ENCODE measurements at places on chromosomes 3 and 15. TPM values are rescaled to one million over a fixed set of nuclear protein-coding genes. Genes with fewer than 3 reads are reported as not detected.

DNA sequence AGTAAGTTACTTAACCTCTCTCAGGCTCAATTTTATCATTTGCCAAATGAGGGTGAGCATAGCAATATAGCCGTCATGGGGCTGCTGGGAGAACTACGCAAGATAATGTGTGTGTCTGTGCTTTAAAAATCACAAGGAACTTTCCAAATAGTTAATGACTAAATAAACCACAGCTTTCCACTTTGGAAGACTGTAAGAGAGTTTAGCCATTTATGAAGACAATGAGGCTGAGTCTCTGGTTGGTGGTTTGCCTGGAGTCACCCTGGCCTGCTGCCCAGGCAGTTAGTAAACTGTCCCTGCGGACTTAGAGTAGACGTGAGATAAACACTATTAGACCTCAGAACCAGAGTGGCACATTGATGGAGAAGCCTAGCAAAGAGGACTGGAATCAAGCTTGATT is 357.7 kb downstream of the CLSTN2 start:
- no peak overlapping the region for H3K27ac ChIP-seq
- no peaks in the 10 kb centered on the region for H3K36me3 ChIP-seq
- H3K4me3 ChIP-seq: no peak overlapping the region
- no peaks in the 10 kb centered on the region for H3K4me1 ChIP-seq
- no peak for DNase-seq

DNA sequence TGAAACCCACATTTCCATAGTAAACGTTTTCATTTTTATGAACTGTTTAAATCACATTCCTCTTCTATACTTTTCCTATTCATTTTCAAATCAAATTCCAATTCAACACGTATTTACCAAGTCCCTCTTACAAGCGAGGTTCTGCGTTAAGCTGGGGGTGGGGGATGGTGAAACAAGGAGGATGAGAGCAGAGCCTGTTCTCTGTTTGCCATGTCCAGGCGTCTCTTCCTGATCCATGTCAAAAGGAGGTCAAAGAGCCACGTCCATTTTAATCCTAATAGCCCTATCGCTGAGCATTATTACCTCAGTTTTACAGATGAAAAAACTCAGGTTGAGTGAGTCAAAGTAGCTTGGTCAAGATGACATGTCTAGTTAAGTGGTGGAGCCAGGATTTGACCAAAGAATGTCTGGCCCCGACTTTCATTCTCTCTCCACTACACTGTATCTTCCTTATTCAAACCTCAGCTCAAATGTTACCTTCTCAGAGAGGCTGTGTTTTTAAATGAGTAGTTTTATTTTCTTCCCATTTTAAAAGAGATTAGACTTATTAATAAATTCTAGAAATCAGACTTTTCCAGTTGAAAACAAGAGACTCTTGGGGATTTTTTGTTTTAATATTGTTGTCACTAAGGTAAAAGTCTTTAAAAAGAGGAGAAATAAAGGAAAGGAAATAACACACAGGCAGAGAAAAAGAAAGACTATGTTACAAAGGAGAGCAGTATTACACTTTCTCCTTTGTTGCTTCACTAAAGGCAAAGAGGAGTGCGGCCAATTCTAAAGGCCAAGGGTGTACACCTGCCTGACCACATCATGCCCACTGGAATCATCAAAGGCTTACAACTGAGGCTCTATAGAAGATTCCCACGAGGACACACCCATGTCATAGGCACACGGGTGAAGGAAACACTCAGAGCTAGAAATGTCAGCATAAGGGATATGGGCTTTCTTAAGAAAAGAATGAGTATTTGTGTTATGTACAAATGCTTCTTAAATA is 42.4 kb downstream of the MYO5A start:
- H3K27me3 ChIP-seq: no peaks in the 10 kb centered on the region
- no peaks in the 10 kb centered on the region for H3K4me1 ChIP-seq
- no peak for DNase-seq
- H3K4me3 ChIP-seq: no peak overlapping the region
- no peaks in the 10 kb centered on the region for H3K36me3 ChIP-seq
- no peak overlapping the region for H3K27ac ChIP-seq

GRCh38 chr3:158569794-158570193 is 1.2 kb upstream of the MLF1 start:
- no peak overlapping the region for H3K4me3 ChIP-seq
- DNase-seq: no peak
- H3K36me3 ChIP-seq: no peaks in the 10 kb centered on the region

ACAD9 gene
- polyA plus RNA-seq: 20.1 TPM

GRCh38 chr15:54580643-54581042 is 602.4 kb downstream of the UNC13C start:
- DNase-seq: no peak
- H3K27ac ChIP-seq: no peak overlapping the region
- H3K27me3 ChIP-seq: no peaks in the 10 kb centered on the region
- no peaks in the 10 kb centered on the region for H3K36me3 ChIP-seq

GRCh38 chr15:56916825-56917477 is 1.5 kb upstream of the TCF12 start:
- DNase-seq: no peak
- H3K4me3 ChIP-seq: peak overlapping the region; percentile 78
- no peaks in the 10 kb centered on the region for H3K27me3 ChIP-seq
- no peaks in the 10 kb centered on the region for H3K36me3 ChIP-seq

- H3K4me3 ChIP-seq: no peak overlapping the region
- H3K27me3 ChIP-seq: no peaks in the 10 kb centered on the region
- no peak overlapping the region for H3K27ac ChIP-seq
Observed at GRCh38 chr3:129358177-129358771, 70.2 kb downstream of the EFCAB12 start.

DNA sequence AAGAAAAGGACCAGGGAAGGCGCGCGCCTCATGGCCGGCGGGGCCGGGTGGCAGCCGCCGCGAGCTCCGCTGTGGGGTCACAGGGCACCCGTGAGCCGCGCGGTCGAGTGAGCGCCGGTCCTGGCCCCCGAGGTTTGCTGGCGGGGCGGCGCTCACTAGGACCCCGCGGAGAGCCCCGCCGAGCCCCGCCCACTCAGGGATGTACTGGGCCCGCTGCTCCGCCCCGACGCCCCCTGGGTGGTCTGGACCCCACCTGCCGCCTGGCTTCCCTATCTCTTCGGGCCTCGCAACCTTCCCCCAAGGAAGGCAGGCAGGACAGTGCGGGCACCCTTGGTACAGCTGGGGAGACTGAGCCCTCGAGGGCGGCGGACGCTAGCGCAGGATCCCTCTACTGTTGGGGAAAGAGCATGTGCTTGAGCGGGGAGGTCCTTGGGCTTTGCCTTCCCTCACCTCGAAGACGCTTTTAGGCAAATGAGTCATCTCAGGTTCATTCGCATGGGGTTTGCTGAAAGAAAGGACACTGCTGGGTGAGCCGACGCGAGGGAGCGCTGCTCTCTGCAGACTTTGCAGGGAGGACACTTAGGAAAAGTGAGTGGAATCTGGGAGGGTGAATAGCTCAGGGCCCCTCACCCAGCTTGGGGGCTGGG is at the start of gene CHRNB4:
TSS of gene CHRNB4 (minus strand) at position 109 of the 647 bp plus-strand sequence. CDS start at position 32, 77 bp downstream.
- H3K27me3 ChIP-seq: no peaks in the 10 kb centered on the region
- H3K4me1 ChIP-seq: no peaks in the 10 kb centered on the region
- peak; percentile 7 for DNase-seq
- H3K27ac ChIP-seq: no peak within 1 kb of the TSS
- H3K4me3 ChIP-seq: peak within 1 kb of the TSS; percentile 43

GRCh38 chr15:100890051-100890720 is 10.6 kb downstream of the ALDH1A3 start:
- H3K27me3 ChIP-seq: peaks cover 32% of the 10 kb centered on the region
- H3K27ac ChIP-seq: no peak overlapping the region
- no peak for DNase-seq

DNA sequence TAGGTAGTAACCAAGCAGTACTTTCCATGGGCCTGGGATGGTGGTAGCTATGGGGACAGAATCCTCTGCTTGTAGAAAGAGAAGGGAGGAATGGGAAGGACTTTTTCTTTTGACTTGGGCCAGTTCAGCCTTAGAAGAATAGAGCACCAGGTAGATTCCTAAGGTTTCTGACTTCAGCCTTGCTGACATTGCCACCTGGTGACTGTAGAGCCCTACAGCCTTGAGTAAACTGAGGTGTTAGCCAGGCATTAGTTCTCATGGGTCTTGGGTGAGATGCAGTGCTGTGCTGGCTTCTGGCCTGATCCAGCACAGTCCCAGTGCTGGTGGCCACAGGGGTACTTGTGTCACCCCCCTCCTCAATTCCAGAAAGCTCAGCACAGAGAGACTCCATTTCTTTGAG is 171.1 kb downstream of the ZBBX start:
- H3K36me3 ChIP-seq: no peaks in the 10 kb centered on the region
- H3K27ac ChIP-seq: no peak overlapping the region
- H3K27me3 ChIP-seq: no peaks in the 10 kb centered on the region
- no peak overlapping the region for H3K4me3 ChIP-seq
- peak; percentile 2 for DNase-seq

DNA sequence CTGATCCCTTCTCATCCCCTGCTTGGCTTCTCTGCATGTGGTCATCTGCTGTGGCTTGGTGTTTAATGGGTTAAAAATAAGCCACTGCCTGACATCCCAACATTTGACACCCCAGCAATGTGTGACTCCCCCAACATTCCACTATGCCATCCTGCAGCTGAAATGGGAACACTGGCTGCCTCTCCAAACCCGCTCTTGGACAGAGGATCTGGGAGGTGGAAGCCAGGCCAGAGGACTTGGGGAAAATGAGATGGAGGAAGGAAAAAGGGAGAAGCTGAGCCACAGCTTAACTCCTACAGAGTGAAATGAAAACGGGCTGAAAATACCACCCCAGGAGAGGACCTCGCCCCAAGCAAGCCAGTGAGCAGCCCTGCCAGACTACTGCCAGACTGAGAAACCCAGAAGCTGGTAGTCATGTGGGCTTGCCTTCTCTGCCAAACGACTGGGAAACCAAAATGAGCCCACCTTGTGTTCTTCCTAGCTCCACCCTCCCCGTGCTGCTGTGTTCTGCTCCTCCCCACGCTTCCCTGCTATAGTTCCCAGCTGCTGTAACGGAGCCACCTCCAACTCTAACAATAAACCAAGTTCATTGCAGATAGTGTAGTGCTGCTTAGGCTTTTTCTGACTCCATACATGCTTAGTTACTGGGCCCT is 13.7 kb downstream of the MAP1A start:
- H3K36me3 ChIP-seq: no peaks in the 10 kb centered on the region
- no peaks in the 10 kb centered on the region for H3K27me3 ChIP-seq
- peak; percentile 20 for DNase-seq
- no peak overlapping the region for H3K27ac ChIP-seq
- H3K4me1 ChIP-seq: no peaks in the 10 kb centered on the region

GRCh38 chr3:170811515-170811914 is 58.5 kb downstream of the RPL22L1 start:
- no peaks in the 10 kb centered on the region for H3K36me3 ChIP-seq
- peaks cover 4% of the 10 kb centered on the region for H3K4me1 ChIP-seq
- H3K27me3 ChIP-seq: no peaks in the 10 kb centered on the region
- no peak overlapping the region for H3K27ac ChIP-seq
- no peak overlapping the region for H3K4me3 ChIP-seq

DNA sequence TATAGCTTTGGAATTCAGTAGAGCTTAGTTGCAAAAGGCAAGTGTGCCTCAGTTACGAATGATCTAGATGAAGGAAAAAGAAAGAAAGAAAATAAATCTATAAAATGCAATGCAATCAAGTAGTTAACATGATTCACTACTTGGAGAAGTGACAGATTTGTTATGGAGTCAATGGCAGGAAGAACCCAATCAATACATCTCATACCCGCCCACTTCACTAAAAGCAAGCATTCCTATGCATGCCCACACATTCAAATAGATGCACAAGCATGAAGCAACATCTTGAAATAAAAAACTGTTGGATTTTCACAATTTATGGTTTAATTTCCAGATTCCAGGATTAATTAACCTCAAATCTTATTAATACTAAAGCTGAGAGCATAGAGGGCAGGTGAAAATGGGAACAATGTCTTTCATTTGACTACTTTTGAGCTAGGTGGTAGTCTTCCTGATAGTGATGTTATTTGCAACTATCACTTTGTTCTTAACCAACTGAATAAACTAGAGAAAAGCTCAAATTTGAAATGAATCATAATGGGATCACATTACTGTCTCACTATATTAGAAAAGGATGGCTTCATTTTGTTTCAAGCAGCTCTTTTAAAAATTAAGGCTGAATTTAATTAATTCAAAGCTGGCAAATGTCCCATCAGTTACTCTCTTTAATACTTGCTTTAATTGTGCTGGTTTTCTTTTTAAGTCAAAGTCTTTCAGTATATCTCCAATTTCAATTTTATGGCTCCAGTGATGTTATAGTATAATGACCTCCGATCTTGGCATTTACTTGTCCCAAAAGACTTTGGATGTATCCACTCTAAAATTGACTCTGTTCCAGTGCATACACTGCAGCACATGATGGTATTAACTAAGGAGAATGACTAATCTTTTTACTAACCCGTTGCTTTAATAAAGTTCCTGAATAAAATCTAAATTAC is 46.7 kb upstream of the CCDC50 start:
- no peak overlapping the region for H3K27ac ChIP-seq
- no peaks in the 10 kb centered on the region for H3K27me3 ChIP-seq
- DNase-seq: no peak
- no peak overlapping the region for H3K4me3 ChIP-seq
- no peaks in the 10 kb centered on the region for H3K4me1 ChIP-seq

DNA sequence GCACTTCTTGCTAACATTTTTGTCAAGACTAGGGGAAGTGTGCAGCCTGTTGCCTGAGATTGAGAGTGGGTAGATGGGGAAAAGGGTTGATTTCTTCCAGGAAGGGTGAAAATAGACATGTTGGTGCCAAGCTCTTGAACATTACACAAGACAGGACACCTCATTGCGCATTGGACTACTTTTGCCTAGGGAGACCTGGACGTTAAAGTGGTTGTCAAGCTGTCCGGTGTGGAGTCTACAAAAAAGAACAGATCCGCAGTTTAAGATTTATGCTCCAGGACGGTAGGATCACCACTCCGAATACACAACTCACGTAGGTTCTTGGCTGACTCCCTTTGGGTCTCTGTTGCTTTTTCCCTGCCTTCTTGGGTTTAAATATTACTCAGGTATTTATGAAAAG is 56.3 kb upstream of the LRIG1 start:
- no peak overlapping the region for H3K4me3 ChIP-seq
- H3K27me3 ChIP-seq: no peaks in the 10 kb centered on the region
- no peak overlapping the region for H3K27ac ChIP-seq
- no peak for DNase-seq
- H3K36me3 ChIP-seq: no peaks in the 10 kb centered on the region

GRCh38 chr3:57911593-57911992 is 96.6 kb upstream of the FLNB start:
- no peak overlapping the region for H3K27ac ChIP-seq
- no peak for DNase-seq
- no peak overlapping the region for H3K4me3 ChIP-seq
- no peaks in the 10 kb centered on the region for H3K27me3 ChIP-seq
- H3K36me3 ChIP-seq: peaks cover 13% of the 10 kb centered on the region

- H3K36me3 ChIP-seq: peaks cover 32% of the 10 kb centered on the region
- H3K4me3 ChIP-seq: no peak overlapping the region
- no peaks in the 10 kb centered on the region for H3K27me3 ChIP-seq
- peaks cover 49% of the 10 kb centered on the region for H3K4me1 ChIP-seq
- peak overlapping the region; percentile 55 for H3K27ac ChIP-seq
- peak; percentile 26 for DNase-seq
Observed at GRCh38 chr15:74642734-74643664, 27.4 kb downstream of the CLK3 start.

CMTM6 gene
- polyA plus RNA-seq: 9.4 TPM

GRCh38 chr3:193630005-193630404 is 37.0 kb downstream of the OPA1 start:
- no peak for DNase-seq
- H3K4me3 ChIP-seq: no peak overlapping the region
- H3K36me3 ChIP-seq: no peaks in the 10 kb centered on the region

Data from small intestine (tissue), 16 donors.